ENCODE measurements at places on chromosomes 4 and X.

GRCh38 chrX:43975796-43976195, 2.6 kb upstream of the NDP start:
- H3K4me1 ChIP-seq = peaks cover 15% of the 10 kb centered on the region
- H3K27ac ChIP-seq = no peak overlapping the region
- H3K36me3 ChIP-seq = no peaks in the 10 kb centered on the region

DNA sequence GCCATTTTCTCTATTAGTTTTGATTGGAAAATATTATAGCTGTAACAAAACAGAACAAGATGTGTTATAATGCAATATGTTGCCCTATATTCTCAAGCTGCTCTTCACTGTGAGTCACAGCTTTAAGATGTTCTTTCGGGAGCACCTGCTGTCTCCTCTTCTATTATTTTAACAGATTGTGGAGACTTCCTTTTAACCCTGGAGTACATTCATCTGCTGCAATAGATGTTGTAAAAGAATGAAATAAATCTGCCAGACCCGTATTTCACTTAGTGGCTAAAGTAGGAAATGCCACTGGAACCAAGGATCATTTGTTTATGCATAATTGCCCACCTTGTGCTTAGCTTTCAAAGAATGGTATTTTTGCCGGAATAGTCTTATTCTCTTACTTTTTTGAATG, 11.1 kb downstream of the LSM6 start:
- H3K27ac ChIP-seq = no peak overlapping the region
- peaks cover 8% of the 10 kb centered on the region for H3K4me1 ChIP-seq
- no peaks in the 10 kb centered on the region for H3K27me3 ChIP-seq
- H3K36me3 ChIP-seq = peaks cover 38% of the 10 kb centered on the region
- H3K4me3 ChIP-seq = no peak overlapping the region

DNA sequence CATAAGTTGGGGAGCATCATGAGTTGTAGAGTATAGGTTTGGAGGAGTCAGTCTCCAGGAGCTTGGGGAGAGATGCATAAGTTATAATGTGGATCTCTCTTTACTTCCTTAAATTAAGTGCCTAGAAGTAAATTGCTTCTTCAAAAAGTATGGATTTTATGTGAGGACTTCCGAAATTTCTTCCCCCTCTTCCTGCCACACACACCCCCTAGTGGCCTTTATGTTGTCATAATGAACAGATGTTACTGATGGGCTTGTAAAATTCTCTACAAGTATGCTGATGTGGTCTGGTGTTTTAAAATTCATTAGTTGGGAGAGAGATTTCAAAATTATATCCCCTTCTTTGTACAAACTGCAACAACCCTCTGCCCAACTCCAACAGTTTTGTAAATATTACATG, 2.3 kb upstream of the METTL14 start:
- H3K4me3 ChIP-seq = no peak overlapping the region
- H3K4me1 ChIP-seq = peaks cover 4% of the 10 kb centered on the region
- no peaks in the 10 kb centered on the region for H3K36me3 ChIP-seq

DNA sequence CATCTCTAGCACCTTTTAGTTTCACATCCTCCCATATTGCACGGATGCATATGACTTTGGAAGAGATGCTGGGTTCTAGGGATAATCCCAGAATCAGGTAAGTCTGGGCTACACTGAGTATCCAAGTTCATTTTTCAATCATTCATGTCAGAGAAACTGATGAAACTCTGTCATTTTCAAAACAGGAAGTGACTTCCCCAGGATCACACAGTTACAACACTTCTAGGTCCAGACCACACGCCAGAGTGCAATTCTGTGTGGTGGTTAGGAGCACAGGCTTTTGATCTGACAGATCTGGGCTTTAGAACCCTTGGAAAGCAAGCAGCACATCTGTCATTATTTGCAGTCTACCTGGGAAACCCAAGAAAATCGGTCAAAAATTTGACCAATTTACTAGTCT, 52.1 kb upstream of the CDKN2AIP start:
- H3K36me3 ChIP-seq = no peaks in the 10 kb centered on the region
- no peak for DNase-seq
- peaks cover 33% of the 10 kb centered on the region for H3K27me3 ChIP-seq
- peaks cover 12% of the 10 kb centered on the region for H3K4me1 ChIP-seq
- no peak overlapping the region for H3K4me3 ChIP-seq

GRCh38 chr4:128284317-128284716, 3.3 kb downstream of the PGRMC2 start:
- H3K27ac ChIP-seq = no peak overlapping the region
- H3K4me3 ChIP-seq = no peak overlapping the region
- peaks cover 5% of the 10 kb centered on the region for H3K4me1 ChIP-seq
- no peaks in the 10 kb centered on the region for H3K27me3 ChIP-seq

- peak overlapping the region; percentile 90 for H3K4me3 ChIP-seq
- no peak for DNase-seq
- peaks cover 54% of the 10 kb centered on the region for H3K4me1 ChIP-seq
- H3K27me3 ChIP-seq = no peaks in the 10 kb centered on the region
Measured at GRCh38 chr4:39044956-39045826, 13.0 kb upstream of the TMEM156 start.

DNA sequence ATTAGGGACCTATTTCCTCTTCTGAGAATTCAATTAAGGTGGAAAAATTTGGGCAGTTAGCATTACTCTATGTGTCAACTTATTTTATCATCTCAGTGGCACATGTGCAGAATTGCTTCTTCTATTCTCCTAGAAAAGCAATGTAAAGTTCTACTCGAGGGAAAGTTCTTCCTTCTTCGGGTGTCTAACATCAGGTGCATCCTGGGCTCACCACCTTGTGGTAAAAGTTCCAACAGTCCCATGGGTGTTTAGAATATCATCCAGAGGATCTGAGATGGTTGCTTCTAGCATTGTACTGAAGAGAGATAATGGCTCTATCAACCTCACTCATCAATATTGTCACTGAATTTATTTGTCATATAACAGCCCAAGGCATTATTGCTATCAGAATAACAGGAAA, 969.7 kb downstream of the PDHA2 start:
- H3K4me3 ChIP-seq = no peak overlapping the region
- H3K27me3 ChIP-seq = no peaks in the 10 kb centered on the region
- H3K36me3 ChIP-seq = no peaks in the 10 kb centered on the region
- H3K27ac ChIP-seq = no peak overlapping the region

DNA sequence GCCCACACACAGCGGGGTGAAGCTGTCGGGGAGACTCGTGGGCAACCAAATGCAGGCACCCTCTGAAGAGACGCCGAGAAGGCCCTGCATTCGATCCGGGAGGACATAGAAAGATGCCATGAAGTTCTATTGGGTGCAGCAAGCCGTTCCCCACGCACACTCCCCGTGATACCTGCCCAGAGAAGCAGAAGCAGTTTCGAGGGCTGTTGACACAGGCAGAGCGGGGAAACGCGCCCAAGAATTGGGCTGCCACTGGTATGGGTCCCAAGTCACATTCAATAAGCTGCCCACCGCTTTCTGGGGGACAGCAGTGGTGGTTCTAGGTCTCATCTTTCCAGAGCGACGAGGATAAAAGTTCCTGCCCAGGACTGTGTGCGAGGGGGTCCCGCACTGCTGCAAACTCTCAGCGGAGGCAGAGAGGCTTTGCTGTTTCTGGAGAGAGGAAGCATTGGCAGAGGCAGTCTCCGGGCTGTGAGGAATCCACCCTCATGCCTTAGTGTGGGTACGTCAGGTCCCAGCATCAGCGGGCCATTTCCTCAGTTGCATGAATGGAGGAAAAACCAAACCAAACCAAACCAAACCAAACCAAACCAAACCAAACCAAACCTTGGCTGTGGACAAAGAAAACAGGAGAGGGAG, 10.1 kb downstream of the PITX2 start:
- H3K27me3 ChIP-seq = peaks cover 71% of the 10 kb centered on the region
- no peak for DNase-seq
- no peak overlapping the region for H3K4me3 ChIP-seq
- H3K27ac ChIP-seq = peak overlapping the region; percentile 39
- H3K4me1 ChIP-seq = peaks cover 25% of the 10 kb centered on the region

- H3K36me3 ChIP-seq = no peaks in the 10 kb centered on the region
- H3K27me3 ChIP-seq = no peaks in the 10 kb centered on the region
- no peak for DNase-seq
- H3K27ac ChIP-seq = no peak overlapping the region
- H3K4me3 ChIP-seq = no peak overlapping the region
Measured at GRCh38 chrX:77431227-77431626, 16.0 kb upstream of the FGF16 start.

DNA sequence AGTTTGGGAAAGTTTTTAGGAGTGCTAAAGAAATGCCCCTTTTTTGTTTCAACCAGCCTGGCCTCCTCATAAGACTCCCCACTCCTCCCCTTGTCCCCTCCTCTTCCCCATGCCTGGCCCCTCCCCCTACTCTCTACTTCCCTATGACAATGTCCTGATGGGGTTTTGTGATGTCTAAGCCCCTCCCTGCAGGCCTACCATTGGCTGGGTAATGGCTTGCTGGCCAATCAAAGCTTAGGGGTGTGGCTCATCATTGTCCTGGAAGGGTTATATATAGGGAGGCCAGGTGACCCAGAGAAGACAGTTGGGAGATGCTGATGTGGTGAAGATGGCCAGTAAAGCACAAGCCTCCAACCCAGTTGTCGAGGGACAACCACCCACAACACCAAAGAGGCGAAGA, 48.2 kb upstream of the PASD1 start:
- DNase-seq = no peak
- no peaks in the 10 kb centered on the region for H3K36me3 ChIP-seq
- H3K4me1 ChIP-seq = no peaks in the 10 kb centered on the region
- H3K27me3 ChIP-seq = no peaks in the 10 kb centered on the region
- no peak overlapping the region for H3K27ac ChIP-seq

GRCh38 chr4:13171292-13172057, 312.7 kb downstream of the RAB28 start:
- no peak for DNase-seq
- no peaks in the 10 kb centered on the region for H3K27me3 ChIP-seq
- H3K27ac ChIP-seq = no peak overlapping the region
- peaks cover 9% of the 10 kb centered on the region for H3K4me1 ChIP-seq
- H3K4me3 ChIP-seq = no peak overlapping the region
- H3K36me3 ChIP-seq = no peaks in the 10 kb centered on the region

DNA sequence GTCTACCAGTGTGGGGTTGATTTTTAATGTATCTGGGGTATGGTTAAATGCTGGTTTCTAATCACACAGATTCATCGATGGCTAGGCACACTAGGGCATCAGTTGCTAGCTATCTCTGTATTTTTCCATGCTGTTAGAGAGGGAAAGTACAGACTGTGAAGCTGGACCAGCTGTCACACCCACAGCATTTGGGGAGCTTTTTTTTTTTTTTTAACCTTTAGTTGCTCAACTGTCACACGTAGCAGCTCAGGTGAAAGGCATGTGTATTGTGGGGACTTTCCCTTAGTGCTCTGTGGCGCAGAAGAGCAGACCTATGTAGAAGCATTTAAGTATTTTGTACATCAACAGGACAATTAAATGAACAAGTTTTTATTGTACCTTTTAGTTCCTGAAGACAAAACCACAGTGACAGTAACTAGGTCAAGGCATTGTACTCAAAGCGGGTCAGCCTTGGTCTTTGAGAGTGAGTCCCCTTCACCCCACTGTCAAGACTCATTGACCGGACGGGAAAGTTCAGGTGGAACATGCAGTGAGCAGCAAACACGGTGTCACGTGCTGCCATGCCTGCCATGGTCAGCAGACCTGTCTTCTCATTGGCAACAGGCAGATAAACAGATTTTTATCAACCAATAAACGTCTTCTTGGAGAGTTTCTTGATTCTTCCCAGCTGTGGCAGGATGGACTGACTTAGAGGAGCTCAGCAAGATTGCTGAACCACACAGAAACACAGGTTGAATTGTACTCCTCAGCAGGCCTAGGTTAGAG, 65.3 kb downstream of the CASP3 start:
- no peaks in the 10 kb centered on the region for H3K27me3 ChIP-seq
- H3K4me1 ChIP-seq = peaks cover 24% of the 10 kb centered on the region
- no peak overlapping the region for H3K4me3 ChIP-seq
- H3K36me3 ChIP-seq = peaks cover 17% of the 10 kb centered on the region

- no peak for DNase-seq
- no peak overlapping the region for H3K27ac ChIP-seq
- H3K4me1 ChIP-seq = peaks cover 50% of the 10 kb centered on the region
- H3K36me3 ChIP-seq = peaks cover 16% of the 10 kb centered on the region
Measured at GRCh38 chr4:145907812-145908211, 30.8 kb downstream of the ZNF827 start.

- peaks cover 26% of the 10 kb centered on the region for H3K36me3 ChIP-seq
- H3K27ac ChIP-seq = no peak overlapping the region
- H3K4me3 ChIP-seq = no peak overlapping the region
- no peak for DNase-seq
Measured at GRCh38 chrX:20227116-20227515, 39.6 kb downstream of the RPS6KA3 start.

GRCh38 chr4:75371915-75372314, 142.3 kb downstream of the RCHY1 start:
- no peak for DNase-seq
- peaks cover 12% of the 10 kb centered on the region for H3K27me3 ChIP-seq
- no peak overlapping the region for H3K27ac ChIP-seq
- no peaks in the 10 kb centered on the region for H3K4me1 ChIP-seq

DNA sequence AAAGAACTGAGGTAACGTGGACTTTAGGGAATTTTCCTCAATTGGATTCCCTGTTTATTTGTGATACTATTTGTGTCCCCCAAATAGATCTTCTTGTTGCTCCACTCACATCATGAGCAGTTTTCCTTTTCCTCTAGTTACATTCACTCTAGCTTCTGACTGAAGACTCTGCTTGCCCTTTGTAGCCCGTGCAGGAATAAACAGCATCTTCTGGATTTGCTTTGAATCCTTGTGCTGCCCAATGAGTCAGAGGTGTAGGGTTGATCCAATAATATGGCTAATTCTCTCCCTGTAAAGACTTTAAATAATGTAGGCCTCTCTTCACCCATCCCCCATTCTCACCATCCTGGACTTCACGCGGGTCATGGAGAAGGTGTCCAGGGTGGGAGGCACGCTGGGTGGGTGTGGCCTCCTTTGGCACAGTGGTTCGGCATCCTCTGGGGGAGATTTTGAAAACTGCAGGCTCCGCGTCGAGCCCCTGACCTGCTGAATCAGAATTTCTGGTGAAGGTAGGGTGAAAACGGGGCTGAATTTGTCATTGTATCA, 9.0 kb downstream of the HAND2 start:
- DNase-seq = no peak
- H3K4me1 ChIP-seq = peaks cover 17% of the 10 kb centered on the region
- H3K27ac ChIP-seq = peak overlapping the region; percentile 85

- H3K4me3 ChIP-seq = no peak overlapping the region
- H3K27me3 ChIP-seq = no peaks in the 10 kb centered on the region
Measured at GRCh38 chrX:12554206-12554605, 237.0 kb upstream of the PRPS2 start.

- no peak overlapping the region for H3K4me3 ChIP-seq
- DNase-seq = no peak
- peaks cover 24% of the 10 kb centered on the region for H3K4me1 ChIP-seq
Measured at GRCh38 chr4:140133576-140133975, 20.4 kb downstream of the MAML3 start.

DNA sequence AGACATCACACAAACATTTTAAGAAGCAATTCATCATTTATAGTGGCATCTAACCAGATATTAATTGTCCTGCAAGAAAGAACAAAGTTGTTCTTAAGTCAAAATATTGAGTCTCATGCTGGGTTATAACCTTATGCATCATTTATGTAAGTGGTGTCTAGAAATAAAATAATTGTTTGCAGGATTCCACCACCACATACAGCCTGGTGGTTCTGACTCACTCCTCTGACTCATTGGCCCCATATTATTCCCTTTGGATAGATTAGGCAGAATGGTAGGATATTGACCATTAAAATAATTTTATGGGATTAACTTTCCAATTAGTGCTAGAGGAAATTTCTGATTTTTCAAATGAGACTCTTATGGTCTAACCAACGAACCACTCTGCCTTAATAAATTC, 384.5 kb downstream of the GRXCR1 start:
- no peaks in the 10 kb centered on the region for H3K27me3 ChIP-seq
- H3K36me3 ChIP-seq = no peaks in the 10 kb centered on the region
- no peak overlapping the region for H3K4me3 ChIP-seq
- no peak for DNase-seq

GRCh38 chrX:40015693-40016092, 82.1 kb downstream of the BCOR start:
- no peak for DNase-seq
- H3K36me3 ChIP-seq = peaks cover 8% of the 10 kb centered on the region
- no peak overlapping the region for H3K4me3 ChIP-seq
- H3K27ac ChIP-seq = no peak overlapping the region

All from stimulated activated naive B cell treated with anti-CD40 and anti-IgM and Interleukin-4, amounts not matched to agents 10 μg/mL and 1 μg/mL and 100 μg/mL, for 72 hours (primary cell).